Stimulated activated CD8-positive, alpha-beta memory T cell treated with anti-CD3 and anti-CD28 coated beads, Interleukin-15, amount 100 ng/mL, for 24 hours (primary cell): ENCODE measurements at places on chromosomes 2 and 18.

DNA sequence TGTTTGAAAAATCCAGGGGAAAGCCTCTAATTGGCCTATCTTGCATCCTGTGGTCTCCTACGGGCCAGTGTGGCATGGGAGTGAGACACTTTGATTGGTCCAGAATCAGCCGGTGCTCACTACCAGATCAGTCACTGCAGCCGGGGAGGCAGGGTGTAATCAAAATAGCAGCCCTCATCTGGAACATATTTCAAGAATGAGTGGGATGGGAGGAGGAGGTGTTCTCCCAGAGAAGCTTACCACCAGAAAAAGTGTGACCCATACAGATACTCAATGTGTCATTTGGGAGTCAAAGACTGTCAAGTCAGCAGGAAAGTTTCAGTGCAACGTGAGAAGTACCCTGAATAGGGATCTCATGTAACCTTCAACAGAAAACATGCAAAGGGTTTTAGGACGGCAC is 393.9 kb upstream of the SLC14A2 start:
- no peak for DNase-seq

DNA sequence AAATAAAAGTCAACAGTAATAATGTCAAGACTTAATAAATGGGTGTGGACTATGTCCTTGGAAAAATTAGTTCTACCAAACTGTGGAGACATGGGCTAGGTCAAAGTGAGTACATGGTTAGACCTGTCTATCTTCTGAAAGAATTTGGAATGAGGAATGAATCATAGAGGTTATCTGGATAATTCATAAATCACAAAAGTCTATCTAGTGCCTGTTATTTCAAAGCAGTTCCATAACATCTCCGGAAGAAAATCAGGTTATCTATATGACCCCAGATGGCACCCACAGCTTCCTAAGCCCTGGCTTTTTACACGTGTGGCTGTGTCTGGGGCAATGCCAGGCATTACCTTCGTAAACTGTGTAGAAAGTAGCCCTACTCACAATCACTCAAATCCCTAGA is 272.0 kb downstream of the ETAA1 start:
- DNase-seq = no peak

DNA sequence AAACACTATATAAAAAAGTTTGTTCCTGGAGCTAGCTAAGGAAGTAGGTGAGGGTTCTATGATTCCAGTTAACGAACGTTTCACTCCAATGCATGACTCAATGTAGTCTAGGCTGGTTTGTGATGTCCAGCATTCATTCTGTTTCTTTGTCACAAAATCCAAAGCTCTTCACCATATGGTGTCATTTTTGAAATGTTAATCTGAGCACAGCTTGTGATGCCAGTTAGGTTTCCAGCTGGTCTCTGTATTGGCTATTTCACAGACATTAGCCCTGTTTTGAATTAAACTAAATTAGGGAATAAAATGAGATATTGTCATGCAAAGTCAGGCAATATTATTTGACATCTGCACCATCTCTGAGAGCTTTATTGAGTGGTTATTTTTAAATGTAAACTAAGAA is 159.4 kb downstream of the RBM43 start:
- DNase-seq = no peak

DNA sequence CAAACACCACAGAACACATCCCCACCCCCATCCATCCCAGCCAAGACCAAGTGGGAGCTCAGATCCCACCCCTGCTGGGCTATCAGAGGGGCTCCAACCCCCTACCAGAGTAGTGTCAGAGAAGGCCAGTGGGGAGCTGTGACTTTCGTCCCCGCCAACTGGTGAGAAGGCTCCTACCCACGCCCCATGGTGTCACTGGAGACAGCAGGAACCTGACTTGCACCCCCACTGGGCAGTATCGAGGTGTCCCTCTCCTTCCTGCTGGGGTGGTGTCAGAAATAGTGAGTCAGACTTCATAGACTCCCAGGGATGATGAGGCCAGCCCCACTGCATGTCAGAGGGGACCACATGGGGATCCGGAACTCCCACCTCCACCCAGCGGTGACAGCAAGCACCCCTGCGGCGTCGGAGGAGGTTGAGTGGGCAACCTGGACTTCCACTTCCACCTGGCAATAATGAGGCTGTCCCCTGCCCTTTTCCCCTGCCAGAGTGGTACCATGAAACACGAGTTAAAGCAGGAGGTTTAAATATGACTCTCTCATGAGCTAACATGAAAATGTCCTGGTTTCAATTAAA is 106.7 kb downstream of the CTIF start:
- no peak for DNase-seq

GRCh38 chr18:35542356-35542755 is 39.2 kb upstream of the GALNT1 start:
- DNase-seq = no peak

DNA sequence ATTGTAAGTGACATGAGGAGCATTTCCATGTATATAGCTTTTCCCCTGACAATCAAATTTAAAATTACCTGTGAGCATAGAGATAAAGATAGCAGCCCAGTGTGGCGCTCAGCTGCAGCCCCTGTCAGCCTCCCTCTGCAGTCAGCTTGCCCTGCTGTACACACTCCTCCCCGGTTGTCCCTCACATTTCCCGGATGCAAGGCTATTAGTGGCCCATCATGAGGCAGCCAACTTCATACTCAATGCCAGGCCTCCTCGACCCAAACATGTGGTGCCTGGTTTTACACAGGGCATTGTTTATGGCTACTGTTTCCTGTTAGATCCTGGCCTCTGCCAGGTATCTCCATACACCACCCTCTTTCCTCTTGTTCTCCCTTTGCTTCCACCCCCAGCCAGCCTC is 116.1 kb upstream of the SH3BP4 start:
- DNase-seq = no peak

GRCh38 chr2:127118467-127118866 is 11.5 kb upstream of the BIN1 start:
- no peak for DNase-seq

DNA sequence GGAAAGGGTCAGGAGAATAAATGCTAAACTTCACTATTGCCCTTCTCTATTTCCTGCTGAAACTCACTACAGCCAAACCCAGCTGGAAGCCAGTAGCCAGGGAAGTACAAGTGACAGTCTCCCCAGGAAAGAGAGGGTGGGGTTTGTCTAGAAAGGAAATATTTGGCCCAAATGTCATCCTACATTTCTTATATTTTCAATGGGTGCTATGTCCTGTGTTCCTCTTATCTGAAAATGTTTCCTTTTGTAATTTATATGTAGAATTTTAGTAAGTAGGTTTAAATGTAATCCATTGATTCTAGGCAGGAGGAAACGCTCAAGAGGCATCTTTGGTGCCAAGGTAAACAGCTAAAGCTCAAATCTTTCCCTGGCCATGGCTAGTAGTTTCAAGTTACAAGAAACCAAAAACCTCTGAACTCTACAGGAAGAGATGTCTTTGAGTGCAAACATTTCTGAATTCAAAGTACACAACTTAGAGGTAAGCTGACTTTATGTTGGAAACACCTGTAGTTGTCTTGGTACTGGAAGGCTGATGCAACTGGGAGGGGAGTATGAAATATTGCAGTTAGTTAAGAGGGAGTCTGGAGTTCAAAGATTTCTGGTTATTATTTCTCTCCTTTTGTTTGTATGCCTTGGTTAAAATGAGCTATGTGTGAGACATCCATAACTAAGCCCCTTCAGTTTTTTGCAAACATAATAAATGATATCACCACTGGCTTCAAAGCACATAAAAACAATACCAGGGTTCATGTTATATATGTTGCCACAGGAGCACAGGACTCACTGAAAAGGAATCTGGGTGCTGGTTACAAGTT is 356.1 kb upstream of the ZC3H15 start:
- no peak for DNase-seq

GRCh38 chr2:204827701-204828590 is 282.7 kb downstream of the PARD3B start:
- DNase-seq = no peak

GRCh38 chr18:60646725-60647124 is 274.1 kb upstream of the MC4R start:
- no peak for DNase-seq

DNA sequence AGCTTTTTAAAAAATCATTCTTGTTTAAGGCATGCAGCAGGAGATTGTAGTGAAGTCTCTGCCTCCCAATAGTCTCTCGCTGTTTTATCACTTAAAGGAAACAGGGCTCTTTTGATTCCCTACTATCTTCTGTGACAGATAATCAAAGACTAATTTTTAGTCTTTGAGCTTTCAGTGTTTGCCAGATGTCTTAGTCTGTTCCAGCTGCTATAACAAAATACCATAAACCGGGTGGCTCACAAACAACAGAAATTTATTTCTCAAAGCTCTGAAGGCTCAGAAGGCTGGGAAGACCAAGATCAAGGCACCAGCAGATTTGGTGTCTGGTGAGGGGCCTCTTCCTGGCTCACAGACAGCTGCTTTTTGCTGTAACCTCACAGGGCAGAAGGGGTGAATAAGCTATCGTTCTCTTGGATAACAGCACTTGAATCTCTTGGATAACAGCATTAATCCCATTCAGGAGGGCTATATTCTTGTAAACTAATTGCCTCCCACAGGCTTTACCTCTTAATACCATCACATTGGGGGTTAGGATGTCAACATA is 37.8 kb upstream of the STAT4 start:
- no peak for DNase-seq

- DNase-seq = no peak
Measured at GRCh38 chr2:96509114-96509846, 4.1 kb upstream of the NEURL3 start.
